ENCODE measurements at places on chromosomes 2 and 18.

GRCh38 chr2:127080226-127080937 lies 26.6 kb downstream of the BIN1 start:
- peak; percentile 36 for DNase-seq

DNA sequence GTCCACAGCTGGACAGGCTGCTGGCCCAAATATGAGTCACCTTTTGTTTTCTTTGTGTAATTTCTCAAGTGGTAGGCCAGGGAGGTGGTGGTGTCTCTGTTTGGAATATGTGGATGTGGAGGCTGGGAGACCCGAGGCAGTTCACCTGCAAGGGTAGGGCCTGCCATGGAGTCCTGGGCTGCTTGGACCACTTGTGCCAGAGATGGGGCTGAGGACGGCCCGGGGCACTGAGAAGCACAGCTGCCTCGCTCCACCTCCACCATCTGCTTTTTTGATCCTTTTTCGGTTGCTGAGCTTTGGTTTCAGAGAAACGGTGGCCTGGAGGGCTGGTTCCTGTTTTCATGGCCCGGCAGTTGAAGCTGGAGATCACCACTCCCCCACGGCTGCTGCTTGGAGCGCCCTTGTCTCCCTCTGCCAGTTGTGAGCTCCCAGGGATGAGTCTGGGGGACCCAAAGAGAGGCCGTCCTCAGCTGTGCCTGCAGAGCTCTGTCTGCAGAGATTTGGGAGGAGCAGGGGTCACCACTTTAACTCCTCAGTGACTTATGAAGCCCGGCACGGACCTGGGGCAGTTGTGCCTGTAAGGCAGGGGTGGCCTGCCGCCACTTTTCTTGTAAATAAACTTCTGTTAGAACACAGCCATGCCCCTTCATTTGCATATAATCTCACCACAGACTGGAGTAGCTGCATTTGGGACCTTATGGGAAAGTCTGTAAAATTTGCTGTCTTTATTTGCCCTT lies 67.6 kb upstream of the MCFD2 start:
- no peak for DNase-seq

- DNase-seq, result no peak
Observed at GRCh38 chr2:127255146-127255545, 35.0 kb upstream of the CYP27C1 start.

- no peak for DNase-seq
Observed at GRCh38 chr2:97718942-97719341, 5.6 kb downstream of the ZAP70 start.

GRCh38 chr2:233814056-233814835 lies 36.1 kb downstream of the MROH2A start:
- no peak for DNase-seq

DNA sequence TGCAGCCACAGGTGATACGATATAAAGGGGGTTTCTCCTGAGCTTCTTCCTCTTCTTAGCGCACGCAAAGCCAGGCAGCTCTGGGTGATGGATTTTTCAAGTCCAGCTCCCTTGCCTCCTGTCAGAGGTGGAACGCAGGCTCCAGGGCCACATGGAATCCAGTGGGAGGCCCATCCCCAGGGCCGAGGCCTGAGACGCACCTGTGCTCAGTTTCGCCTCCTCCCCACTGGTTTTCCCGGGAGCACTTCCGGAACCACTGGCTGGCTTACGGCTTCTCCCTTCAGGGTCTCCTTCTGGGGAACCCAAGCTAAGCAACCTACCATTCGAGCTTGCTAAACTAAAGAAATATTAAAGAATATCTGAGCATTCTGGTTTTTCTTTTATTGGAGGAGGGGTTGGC lies 63.6 kb downstream of the TRAPPC12 start:
- DNase-seq, result no peak

DNA sequence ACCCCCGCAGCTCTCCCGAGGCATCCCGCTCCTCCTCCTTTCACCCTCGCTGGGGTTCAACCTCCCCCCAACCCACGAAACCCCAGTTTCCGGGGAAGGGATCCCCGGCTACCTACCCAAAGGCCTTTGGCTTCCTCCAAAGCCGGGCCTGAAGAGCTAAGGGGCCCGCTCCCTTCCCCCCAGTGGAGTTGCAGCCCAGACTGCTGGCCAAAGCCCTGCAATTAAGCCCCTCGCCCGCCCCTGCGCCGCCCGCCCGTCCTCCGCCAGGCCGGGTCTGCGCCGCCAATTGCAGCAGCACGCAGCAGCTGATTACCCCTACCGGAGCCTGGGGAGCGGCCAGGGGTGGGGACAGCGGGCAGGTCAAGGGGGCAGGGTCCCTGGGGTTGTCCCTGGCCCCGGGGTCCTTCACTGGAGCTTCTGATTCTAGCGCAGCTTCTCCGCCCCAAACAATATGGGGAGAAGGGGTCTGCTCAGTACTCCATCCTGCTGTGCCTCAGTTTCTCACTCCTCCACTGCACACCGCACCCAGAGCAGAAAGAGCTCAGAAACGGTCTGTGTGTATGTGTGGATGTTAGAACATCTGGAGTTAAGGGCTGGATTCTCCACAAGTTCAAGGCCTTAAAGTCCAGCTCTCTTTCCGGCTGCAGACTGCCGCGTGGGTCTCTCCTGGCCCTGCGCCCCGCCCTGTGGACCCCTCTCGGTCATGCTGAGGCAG lies 16.9 kb downstream of the WNT10A start:
- DNase-seq, result no peak

DNA sequence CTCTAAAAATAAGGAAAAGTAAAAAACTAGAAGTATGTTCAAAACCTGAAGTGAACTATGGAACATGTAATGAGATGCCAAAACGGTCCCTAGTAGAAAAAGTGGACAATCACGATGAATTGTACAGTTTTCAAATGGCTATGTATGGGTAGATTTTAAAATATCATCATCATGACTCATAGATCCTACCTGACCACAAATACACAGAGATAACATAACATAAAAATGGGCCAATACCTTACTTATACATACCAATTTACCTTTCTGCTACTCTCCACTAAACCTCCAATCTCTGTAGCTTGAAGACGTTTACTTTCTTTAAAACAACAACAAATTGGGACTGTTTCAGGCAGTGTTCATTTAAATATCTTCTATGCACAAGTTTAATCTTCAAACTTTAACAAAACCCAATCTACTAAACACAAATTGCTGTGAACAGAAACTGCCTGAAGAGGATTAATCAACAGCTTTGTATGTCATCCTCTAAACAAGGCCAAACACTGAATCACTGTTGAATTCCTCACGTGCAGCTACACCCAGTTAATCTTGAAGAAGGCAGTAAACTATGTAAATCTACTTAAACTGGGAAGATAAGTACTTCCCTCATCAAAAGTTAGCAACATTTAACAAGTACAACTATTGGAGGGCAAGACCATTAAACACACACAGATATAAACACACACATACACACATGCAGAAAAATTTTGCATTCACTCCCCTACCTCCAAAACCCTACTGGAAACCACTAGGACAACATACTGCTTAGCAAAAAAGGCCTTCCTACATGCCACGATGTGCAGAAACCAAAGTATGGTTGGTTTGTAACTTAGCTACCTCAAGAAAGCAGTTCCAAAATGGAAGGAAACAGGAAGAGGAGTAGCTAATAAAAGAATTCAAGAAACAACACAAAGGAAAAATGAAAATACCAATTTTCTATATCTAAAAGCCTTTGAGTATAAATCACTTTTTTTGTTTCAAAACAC lies 90.3 kb downstream of the RBMS1 start:
- DNase-seq, result no peak

GRCh38 chr2:176471949-176472348 lies 202.7 kb downstream of the MTX2 start:
- no peak for DNase-seq

DNA sequence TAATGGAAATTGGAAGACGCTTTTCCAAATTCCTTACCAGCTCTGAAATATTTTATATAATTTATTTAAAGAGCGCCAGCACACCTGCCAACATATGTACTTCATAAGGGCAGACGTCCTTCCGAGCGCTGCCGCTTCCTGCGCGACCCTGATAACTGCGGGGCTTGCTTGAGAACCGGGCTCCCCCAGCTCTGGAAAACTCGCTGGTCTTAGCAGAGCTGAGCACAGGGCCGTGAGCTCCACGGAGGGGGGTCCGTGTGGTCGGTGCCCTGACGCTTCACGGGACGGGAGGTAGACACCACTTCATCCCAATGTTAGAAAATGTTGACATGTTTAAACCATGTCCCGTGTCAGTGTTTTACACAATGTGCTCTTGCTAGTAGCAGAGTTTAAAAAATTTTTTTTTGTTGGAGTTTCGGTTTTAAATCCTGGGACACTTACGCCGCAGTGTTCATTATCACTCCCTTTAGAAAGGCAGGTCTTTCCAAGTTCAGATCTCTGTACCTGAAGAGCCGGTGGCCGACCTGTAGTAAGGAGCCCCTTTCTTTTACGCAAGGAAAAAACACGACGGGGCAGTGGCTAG lies 1.6 kb downstream of the NFATC1 start:
- no peak for DNase-seq

- no peak for DNase-seq
Observed at GRCh38 chr2:164972216-164972615, 16.9 kb upstream of the SLC38A11 start.

GRCh38 chr2:165562233-165562632 lies 92.7 kb downstream of the CSRNP3 start:
- no peak for DNase-seq

DNA sequence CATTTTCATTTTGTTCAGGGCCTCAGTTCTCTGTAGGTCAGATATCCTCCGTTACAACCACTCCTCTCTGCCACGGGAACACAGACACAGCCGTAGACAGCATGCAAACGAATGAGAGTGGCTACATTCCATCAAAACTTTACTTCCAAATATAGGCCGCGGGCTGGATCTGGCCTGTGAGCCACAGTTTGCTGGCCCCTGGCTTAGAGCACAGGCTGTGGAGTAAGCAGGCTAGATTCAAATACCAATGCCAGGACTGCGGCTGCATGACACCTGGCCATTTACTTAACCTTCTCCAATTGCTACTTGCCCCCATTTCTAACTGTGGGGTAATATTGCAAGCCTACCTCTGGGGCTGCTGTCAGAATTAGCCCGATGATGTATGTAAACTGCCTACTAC lies 325.8 kb upstream of the POU3F3 start:
- DNase-seq, result no peak

GRCh38 chr2:195820867-195821565 lies 164.0 kb downstream of the SLC39A10 start:
- DNase-seq, result no peak

- DNase-seq, result no peak
Observed at GRCh38 chr18:5584746-5585417, 41.1 kb upstream of the EPB41L3 start.

DNA sequence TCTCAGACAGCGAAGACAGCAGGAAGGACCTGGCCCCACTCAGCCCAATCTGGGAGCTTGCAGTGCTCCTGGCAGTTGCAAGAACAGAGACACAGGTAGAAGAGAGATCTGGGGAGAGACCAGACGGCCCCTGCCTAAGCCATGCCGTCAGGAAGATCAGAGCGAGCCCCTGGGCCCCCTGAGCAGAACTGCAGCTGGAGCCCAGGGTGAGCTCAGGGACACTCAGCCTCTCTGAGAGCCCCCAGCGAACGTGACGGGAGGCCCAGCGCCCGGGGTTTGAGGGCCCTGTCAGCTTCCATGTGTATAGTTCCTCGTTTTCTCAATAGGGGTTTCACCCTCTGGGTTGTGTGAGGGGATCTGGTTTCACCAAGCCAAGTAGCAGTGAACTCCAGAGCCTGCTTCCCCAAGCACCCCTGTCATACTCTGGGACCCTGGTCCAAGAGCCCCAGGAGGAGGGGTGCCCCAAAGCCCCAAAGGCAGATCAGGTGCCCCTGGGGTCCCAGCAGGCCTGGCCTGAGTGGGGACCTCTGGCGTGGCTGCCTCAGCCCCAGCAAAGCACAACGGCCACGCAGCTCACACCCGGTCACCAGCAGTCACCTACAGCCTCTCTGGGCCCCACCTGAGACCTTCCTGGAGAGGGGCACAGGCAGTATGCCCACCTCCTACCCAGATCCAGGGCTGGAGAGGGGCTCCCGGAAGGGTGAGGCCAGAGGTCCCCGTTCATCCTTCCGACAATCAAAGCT lies 431.3 kb upstream of the MYT1L start:
- no peak for DNase-seq

Measured in activated T-cell treated with anti-CD3 and anti-CD28 coated beads for 24 hours (primary cell).